ENCODE measurements at places on chromosomes 3 and 15.
A peak's percentile ranks its signal among the peaks of the same experiment; 100 is the strongest.

GRCh38 chr3:190387578-190388213 lies at the start of gene CLDN16:
Gene CLDN16 (plus strand): TSS chr3:190388163. CDS start chr3:190388330, 167 bp downstream.
- DNase-seq = no peak

DNA sequence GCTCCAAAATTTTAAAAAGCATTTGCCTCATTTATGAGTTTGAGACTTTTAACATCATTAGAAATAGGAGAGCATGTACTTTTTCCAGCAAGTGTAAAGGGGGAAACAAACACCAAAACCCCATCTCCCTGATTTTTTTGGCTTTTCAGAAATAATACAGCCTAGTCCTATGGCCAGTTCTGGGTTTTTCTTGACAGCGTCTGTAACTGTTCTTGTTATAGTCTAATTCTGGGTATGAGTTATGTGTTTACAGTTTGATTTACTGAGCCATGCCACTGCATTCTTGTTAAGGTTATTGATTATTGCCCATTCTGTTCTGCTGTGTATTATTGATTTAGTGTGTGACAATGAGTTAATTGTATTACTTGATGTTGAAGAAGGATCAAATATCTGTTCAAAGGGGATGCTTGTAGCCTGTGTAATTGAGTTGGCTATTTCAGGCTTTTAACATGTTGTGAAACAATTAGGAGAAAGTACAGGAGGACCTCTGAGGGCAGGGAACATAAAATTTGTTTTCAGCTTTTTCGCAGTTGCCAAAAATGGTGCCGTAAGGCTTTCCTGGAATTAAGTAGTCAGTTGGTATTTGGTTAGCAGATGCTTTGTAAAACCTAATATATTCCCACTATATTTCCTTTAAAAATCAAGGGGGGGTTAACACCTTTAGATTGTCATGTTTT lies 46.1 kb downstream of the MBNL1 start:
- no peak for DNase-seq

DNA sequence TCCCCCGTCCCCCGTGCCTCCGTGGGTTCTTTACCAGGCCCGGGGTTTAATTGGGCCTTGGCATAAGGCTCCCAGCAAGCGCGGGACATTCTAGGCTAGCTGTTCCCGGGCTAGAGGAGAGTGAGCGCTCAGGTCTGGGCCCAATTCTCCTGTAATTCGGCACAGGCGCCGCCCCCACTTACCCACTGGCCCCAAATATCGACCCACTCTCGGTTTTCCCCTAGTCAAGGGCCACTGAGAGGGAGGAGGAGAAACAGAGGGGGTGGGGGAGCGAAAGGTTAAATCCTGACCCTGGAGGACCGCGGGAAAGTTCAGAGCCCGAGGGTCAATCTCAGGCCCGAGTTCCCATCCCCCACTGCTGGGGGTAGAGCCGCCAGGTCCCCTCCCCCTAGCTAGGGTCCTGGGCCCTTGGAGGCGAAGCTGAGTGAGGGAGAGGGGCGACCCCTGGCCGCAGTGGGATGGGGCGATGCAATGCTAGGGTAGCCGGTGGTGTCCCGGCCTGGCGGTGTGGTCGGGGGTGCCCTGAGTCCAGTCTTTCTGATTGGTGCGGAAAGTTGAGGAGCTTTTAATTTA lies 8.5 kb upstream of the ONECUT1 start:
- no peak for DNase-seq

GRCh38 chr3:59559721-59560435 lies 510.1 kb upstream of the CFAP20DC start:
- DNase-seq = no peak

DNA sequence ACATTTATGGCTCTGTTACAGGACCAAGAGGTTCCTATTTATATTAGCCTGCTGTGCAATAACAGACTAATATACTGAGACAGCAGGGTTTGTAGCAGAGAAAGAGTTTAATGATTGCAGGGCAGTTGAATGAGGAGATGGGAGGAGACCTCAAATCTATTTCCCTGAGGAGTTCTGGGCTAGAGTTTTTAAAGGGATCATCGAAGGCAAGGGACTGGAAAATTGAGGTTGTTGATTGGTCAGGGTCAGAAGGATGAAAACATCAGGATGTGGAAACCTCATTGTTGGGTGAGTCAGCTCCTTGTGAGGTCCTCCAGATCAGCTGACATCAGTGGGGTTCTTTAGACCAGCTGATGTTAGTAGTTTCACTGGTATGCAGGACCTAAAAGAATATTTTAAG lies 60.6 kb upstream of the GOLGA8B start:
- DNase-seq = no peak

DNA sequence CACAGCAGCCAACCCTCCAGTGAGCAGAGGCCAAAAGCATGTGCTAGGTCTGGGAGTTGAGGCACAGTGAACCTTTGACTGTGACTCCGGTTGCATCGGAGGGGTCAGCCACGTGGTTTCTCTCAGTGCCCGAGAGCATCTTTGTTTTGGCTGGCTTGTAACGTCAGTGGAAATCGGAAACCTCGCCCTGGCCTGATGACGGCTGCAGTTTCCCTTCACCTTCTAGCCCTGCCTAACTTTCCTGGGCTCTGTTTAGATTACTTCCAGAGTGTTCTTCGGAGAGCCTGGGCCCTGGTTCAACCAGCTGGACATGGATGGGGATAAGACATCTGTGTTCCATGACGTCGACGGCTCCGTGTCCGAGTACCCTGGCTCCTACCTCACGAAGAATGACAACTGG lies 56.6 kb downstream of the MESD start:
- no peak for DNase-seq

DNA sequence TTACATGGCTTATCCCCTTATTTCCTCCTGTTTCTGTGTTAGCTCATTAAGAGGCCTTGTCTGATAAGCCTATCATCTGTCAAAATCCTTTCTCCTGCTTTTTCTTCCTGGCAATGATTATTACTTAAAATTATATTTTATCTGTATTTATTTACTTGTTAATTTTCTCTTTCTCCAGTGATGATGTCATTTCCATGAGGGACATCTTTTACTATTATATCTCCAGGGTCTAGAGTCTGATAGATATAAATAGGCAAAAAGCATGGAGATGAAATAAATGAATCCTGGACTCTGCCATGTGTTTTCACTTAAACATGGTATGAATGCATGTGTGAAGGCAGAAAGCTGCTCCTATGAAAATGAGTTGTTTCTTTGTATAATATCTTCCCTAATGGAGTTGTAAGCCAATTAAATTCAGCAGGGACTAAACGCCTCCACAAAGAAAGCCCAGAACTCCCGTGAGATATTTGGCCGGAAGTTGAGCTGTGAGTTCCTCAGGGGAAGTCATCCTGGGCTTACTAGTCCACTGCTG lies 375.2 kb downstream of the TUSC7 start:
- no peak for DNase-seq

DNA sequence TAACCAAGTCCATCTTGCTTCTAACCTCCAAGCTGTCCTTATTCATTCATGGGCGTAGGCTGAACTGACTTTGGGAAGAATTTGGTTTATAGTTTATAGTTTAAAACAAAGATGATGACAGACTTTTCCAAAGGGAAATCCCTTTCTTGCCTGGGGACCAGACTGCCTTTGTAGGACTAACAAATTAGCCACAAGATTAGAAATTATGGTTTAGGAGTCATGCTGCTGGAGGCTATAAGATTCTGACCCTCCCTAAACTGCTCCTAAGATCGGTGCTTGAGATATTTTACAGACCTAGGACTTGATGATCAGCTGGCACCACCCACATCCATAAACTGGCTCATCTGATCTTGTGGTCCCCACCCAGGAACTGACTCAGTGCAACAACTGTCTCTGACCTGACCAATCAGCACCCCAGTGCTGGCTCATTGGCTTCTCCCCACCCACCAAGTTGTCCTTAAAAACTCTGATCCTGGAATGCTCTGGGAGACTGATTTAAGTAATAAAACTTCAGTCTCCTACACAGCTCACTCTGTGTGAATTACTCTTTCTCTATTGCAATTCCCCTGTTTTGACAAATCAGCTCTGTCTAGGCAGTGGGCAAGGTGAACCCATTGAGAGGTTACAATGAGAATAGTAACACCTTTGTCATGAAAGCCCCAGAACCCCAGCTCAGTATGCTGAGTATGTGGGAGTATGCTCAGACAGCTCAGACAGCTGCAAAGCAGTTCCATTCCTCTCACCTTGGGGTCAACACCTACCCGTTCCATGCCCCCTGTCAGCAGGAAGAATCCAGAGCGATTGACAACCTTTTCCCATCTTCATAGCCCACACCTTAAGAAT lies 51.6 kb upstream of the C15orf39 start:
- no peak for DNase-seq

- DNase-seq = no peak
Observed at GRCh38 chr15:57340682-57341259, 35.5 kb upstream of the CGNL1 start.

- DNase-seq = no peak
Observed at GRCh38 chr3:30766522-30766921, 127.9 kb downstream of the GADL1 start.

GRCh38 chr15:36605604-36606263 lies 26.3 kb downstream of the CDIN1 start:
- no peak for DNase-seq

- no peak for DNase-seq
Observed at GRCh38 chr15:35218215-35218614, 133.1 kb upstream of the NANOGP8 start.

DNA sequence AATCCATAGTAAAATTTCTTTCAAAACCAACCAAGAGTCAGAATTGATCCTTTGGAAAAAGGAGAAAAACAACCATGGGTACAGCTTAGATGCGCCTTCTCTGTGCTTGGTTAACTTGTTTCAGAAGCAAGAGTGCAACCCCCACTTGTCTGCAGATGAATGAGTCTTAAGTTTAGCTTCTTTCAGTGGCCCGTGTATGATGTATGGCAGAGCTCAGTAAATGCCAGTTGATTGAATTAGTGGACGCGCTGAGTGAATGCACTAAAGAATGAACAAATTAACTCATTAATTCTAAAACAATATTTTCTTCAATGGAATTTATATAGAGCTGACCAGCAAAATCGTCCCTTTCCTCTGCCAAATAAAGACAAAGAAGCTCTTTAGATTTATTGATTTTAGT lies 67.0 kb upstream of the ARHGEF3 start:
- DNase-seq = no peak

GRCh38 chr3:180624714-180625113 lies 22.8 kb downstream of the TTC14 start:
- DNase-seq = no peak

DNA sequence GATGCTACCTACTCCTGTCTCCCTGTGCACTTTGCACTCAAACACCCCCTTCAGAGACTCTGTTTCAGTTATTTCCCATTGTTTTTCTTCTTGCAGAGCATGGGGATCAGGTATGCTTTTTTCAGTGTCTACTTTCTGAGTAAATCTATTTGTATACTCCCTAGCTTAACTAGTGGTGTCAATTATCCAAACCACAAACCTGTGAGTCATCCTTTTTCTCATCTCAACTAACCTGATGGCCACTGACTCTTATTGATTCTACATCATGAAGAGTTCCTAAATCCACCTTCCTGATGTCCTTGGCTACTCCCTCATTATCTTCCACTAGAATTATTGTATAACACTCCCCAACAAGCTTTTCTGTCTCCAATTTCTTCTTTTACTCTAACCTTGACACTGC lies 68.0 kb downstream of the DIPK2A start:
- no peak for DNase-seq

- DNase-seq = no peak
Observed at GRCh38 chr3:187767266-187768012, 22.2 kb upstream of the BCL6 start.

- no peak for DNase-seq
Observed at GRCh38 chr3:131762981-131763564, 260.3 kb upstream of the MRPL3 start.

DNA sequence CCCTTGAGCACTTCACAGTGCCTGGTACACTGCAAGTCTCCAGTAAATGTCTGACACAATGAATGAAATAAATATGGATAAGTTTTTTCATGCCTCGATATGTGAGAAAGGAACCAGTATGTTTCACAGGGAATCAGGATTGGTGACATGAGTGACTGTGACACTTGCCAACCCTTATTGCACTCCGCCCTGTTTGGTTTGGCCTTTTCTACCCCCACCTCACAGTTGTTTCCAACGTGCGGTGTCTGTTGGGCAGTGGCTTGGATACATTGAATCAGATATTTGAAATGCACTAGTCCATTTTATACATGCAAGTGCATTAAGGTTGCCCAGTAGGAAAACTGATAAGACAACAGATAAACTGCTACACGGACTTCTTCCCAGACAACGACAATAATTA lies 2.0 kb downstream of the NPHP3 start:
- DNase-seq = no peak

- DNase-seq = no peak
Observed at GRCh38 chr3:30768703-30769550, 125.5 kb downstream of the GADL1 start.

DNA sequence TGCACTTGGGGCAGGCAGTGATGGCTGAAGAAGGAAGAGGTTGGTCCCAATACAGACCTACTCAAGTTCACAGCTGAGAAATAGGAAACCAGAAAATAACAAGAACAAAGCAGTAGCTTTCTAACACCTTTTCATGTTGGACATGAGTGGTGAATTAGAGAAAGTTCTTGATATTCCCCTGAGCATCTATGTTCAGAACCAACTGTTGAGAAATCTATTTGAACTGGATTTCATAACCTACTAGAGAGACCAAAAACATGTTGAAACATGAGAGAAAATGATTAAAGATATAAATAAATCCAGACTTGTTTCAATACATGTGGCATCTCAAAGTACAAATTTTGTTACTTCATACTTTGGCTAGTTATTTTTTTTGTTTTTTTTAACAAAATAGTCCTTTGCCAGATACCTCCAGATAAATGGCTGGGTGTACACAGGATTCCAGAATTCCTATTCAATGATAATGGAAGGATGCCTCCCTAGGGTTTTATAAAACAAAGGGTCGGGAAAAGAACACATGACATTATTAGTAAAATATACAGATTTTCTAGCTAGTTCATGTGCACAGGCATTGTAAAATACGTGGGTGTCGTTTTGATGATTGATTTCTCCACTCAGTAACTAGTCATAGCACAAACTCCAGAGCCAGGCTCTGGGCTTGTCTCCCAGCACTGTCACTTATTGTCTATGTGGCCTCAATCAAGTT lies 34.4 kb upstream of the TNFSF10 start:
- no peak for DNase-seq

DNA sequence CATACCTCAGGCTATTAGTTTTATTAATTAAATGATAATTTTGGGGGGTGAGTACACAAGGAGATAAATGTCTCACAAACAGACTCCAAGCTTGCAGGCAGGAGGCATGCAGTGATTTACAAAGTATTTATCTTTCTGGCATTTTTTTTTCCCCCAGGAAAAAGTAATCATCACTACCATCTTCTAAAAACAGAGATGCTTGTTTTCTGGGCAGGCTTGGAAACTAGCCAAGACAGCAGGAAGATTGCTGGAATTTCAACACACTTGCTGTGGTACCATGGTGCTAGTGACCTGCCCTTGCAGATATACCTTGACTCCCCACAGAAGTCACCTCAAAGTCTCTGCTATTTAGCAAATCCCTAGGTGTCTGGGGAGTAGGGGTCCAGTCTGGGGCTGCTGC lies 732.8 kb upstream of the CFAP20DC start:
- DNase-seq = no peak

- DNase-seq = no peak
Observed at GRCh38 chr3:105503191-105503593, 136.5 kb downstream of the ALCAM start.

GRCh38 chr3:45347315-45348000 lies 40.9 kb upstream of the LARS2 start:
- no peak for DNase-seq

GRCh38 chr3:21750831-21751391 lies at the start of gene ZNF385D:
Gene ZNF385D (minus strand): TSS chr3:21751210. CDS start chr3:21750916, 294 bp downstream.
- DNase-seq = peak; percentile 83
